ENCODE measurements at places on chromosomes 2 and 18.

GRCh38 chr2:172600557-172601008, 44.7 kb downstream of the PDK1 start:
- DNase-seq, result no peak

- no peak for DNase-seq
Observed at GRCh38 chr18:42100911-42101310, 145.9 kb downstream of the PIK3C3 start.

DNA sequence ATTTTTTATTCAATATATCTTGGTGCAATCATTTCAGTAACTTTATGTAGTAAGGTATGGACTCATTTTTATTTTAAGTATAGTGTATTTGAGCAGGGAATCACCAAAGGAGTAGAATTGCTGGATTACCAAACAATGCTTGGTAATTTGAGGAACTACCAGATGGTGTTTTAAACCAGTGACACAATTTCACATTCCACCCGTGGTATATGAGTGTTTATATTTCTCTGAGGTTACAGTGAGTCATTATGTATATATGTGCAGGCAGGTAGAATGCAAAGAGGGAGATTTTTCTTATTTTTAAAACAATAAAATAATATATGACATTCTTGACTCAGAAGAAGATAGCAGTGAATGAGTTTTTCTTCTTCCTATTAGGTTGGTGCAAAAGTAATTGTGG, 596.9 kb downstream of the DCC start:
- no peak for DNase-seq

- DNase-seq, result no peak
Observed at GRCh38 chr2:185790361-185790760, 51.8 kb downstream of the FSIP2 start.

DNA sequence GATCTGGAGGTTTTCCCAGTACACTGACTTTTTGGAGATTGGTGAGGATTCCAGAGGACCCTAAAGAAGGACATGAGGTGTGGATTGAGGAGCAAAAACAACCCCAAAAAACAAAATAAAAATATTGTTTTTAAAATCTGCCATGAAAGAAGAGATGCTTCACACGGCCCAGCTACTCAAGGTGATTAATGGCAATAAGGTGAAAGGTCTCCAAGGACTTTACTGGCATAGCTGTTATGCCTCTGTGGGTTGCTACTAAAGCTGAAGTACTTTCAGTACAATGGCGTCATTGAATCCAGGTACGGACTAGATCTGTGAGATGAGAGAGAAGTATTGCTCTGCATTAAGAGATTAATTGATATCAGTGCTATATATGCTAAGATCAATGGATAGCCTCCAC, 606.4 kb downstream of the TDRD15 start:
- DNase-seq, result no peak

DNA sequence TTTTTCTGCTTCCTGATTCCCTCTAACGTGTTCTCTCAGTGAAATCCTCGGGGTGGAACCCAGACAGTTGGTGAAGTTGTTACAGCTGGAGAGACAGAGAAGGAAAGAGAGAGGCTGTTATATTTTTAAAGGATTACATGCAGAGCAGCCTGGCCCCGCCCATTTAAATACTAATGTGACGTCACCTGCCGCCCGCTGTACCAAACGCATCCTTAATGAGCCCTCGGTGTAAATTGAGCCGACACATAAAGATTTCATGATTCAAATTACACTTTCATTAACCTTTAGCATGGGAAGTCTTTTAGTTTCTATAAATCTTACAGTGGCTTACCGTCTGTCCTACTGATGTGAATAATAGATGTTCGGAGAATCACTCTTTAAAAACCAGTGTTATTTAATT, 164.0 kb upstream of the SIX3 start:
- no peak for DNase-seq

DNA sequence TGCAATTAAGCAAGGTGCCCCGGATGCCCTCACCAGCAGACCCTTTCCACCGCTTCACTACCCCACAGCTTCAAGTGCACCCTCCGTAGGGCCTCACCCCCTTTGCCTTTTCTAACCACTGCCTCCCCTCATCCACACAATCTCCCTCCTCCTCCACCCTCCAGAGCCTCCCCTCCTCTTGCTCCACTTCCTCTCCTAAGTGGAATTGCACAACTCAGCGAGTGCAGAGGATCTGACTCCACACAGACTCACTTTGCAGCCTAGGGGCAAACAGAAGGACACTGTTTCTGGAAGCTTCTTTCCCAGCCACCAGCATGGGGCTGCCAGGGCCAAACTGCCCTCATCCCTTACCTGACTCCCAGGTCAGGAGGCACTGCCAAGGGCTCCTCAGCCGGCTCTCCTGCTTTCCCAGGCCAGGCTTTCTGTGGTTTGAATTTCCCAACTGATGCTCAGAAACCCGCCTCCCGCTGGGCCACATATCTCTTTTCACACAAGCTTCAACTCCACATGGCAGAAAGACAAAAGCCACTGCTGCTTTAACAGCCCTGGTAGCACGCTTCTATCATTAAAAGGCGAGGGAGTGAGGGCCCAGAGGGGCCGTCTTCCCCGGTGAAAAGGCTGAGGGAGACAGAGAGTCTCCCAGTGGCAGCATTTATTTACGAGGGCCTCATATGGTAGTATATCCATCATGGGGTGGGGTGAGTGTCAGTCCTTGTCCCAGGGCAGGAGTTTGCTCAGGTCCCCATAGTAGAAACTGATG, 74.7 kb upstream of the MGAT4A start:
- no peak for DNase-seq

GRCh38 chr2:9654452-9655100, 23.8 kb upstream of the YWHAQ start:
- no peak for DNase-seq

DNA sequence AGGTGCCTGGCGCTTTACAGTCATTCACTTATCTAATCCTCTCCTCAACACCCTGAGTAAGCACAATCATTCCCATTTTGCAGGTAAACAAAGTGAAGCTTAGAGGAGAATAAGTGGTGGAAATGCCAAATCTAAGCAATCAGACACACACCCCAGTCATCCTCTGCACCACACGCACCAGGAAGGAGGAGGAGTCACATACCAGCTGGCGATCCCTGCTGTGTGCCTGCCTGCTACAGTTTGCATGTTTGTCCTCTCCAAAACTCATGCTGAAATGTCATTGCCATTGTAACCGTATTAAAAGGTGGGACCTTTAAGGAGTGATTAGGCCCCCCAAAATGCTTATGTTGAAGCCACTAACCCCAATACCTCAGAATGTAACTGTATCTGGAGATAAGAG, 93.7 kb downstream of the LOXHD1 start:
- no peak for DNase-seq

DNA sequence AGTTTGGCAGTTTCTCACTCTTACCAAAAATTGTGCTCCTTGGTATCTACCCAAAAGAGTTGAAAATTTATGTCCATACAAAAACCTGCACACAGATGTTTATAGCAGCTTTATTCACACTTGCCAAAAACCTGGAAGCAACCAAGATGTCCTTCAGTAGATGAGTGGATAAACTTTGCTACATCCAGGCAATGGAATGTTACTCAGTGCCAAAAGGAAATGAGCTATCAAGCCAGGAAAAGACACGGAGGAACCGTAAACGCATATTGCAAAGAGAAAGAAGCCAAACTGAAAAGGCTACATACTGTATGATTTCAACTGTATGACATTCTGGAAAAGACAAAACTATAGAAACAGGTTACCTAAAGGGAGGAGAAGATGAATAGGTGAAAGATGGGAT, 36.1 kb downstream of the TMEM163 start:
- DNase-seq, result no peak
